Stimulated activated CD8-positive, alpha-beta memory T cell treated with anti-CD3 and anti-CD28 coated beads, Interleukin-7, amount 100 ng/mL, for 24 hours (primary cell): ENCODE measurements at places on chromosomes 6 and 20.

GRCh38 chr6:138526822-138527235 lies 27.5 kb upstream of the NHSL1 start:
- DNase-seq, result no peak

- no peak for DNase-seq
Observed at GRCh38 chr6:127904160-127904559, 3.3 kb upstream of the THEMIS start.

GRCh38 chr6:36073587-36073986 lies 46.0 kb downstream of the MAPK14 start:
- no peak for DNase-seq

DNA sequence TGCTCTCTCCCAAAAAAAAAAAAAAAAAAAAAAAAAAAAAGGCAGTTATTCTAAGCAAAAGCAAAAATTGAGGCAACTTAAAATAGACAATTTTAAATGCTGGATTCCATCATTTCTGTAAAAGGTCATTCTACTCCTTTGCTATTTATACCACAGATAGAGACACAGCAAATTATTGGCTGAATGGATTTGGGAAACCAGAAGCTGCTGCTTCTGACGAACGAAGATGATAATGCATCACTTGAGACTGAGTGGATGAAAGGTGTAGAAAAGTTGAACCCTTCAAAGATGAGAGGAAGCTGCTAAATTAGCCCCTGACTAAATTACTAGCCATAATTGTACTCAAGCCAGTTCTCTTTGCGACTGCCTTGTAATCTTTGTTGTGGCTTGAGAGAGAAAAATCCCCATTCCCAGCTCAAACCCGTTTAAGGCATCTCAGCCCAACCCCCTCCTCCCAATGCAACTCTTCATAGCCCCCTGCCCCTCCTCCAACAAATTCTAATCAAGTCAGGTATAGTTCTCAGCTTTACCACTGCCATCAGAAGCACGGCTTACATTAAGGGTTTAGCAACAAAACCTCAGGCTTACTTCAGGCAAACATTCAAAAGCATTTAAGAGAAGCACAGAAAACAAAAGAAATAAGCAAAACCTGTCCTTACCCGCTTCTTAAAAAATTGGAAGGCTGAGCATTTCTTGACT lies 1.0 kb downstream of the SGK1 start:
- DNase-seq, result no peak

DNA sequence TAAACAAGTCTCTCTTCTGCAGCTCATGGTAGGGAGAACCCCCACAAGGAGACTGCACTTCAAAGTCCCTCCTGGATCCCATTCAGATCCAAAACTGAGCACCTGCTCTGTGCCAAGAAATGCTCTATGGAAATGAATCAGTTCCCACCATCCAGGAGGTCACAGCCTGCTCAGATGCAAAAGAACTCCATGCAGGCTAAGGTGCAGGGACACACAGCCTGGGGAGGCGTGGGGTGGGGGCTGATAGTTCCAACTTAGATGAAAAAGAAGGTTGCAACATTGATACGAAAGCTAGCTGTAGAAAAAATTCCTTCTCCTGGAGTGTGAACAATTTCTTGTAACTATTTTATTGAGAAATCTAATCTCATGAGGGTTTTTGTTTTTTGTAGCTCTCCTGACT lies 111.0 kb upstream of the TMEM170B start:
- DNase-seq, result no peak
